ENCODE measurements at places on chromosomes 13 and 19.
A peak's percentile ranks its signal among the peaks of the same experiment; 100 is the strongest.

- no peak for DNase-seq
Measured at GRCh38 chr13:97124915-97125809, 97.0 kb upstream of the MBNL2 start.

DNA sequence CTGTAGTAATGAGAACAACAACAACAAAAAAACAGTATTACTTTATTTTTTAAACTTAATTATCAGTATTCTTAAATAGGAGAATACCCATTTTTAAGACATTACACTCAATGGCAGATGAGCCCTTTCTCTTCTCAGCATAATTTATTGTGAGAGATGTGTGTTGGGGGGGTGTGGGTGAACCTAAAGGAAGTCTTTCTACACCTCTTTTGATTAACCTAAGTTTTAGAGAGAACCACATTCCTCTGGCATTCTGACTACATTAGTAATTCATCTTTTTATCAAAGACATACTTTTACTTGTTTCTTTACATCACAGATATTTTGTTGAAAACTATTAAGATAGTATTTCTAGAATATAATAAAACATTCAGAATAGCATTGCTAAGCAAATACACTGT, 890.9 kb downstream of the PCDH9 start:
- DNase-seq, result no peak

DNA sequence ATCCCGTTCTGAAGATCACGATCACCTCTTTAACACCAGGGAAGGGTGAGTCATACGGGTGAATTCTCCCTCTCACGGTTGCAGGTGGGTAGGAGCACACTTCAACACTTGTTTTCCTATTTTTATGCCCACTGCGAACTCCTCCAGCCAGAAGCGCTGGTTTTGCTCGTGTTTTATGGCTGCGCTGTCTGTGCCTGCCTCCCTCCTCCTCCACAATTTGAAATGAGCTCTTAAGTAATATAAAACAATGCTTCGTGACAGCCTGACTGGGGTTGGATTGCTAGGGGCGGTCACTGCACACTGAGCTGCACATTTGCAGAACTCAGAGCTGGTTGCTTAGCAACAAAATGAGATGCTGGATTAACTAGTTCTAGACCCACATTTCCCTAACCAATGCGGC, 12.9 kb downstream of the CCDC70 start:
- no peak for DNase-seq

GRCh38 chr13:98974053-98974452, 3.8 kb downstream of the DOCK9 start:
- DNase-seq, result no peak

DNA sequence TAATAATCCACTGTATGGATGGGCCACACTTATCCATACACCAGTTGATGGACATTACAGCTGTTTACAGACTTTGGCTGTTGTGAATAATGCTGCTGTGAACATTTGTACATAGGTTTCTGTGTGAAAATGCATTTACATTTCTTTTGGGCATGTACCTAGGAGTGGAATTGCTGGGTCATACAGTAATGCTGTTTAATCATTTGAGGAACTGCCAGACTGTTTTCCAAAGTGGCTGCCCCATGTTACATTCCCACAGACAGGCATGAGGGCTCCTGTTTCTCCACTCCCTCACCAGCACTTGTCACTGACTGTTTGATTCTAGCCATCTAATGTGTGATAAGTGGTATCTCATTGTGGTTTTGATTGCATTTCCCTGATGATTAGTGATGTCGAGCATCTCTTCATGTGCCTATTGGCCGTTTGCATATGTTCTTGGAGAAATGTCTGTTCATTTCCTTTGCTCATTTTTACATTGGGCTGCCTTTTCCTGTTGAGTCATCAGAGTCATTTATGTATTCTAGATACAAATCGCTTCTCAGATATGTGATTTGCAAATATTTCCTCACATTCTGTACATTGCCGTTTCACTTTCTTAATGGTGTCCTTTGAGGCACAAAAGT, 12.8 kb downstream of the TMEM255B start:
- DNase-seq, result no peak

GRCh38 chr19:55370305-55370988, at the start of gene IL11:
IL11 (minus strand) TSS chr19:55370463; CDS start chr19:55370310, 153 bp downstream.
- DNase-seq, result no peak

- no peak for DNase-seq
Measured at GRCh38 chr13:110676595-110677587, 29.0 kb downstream of the CARS2 start.

GRCh38 chr19:20182222-20182785, 15.3 kb downstream of the ZNF486 start:
- no peak for DNase-seq

GRCh38 chr13:34004676-34005075, 186.7 kb downstream of the RFC3 start:
- no peak for DNase-seq

DNA sequence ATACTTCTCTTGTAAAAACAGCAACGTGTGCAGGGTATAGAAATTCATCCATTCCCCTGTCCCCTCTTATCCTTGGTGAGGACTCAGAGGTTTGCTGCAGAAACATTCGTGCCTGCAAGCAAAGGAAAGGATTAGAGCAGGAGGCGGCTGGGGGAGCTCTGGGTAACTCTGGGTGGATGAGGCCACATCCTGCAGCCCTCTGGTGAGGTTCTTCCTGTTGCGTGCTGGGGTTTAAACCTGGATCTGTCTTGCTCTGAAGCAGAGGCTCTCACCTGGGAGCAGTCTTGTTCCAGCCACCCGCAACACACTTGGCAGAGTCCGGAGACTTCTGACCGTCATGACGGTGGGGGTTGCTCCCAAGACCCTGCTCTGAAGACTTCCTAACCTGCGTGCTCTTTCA, 69.2 kb downstream of the ATP11A start:
- DNase-seq, result no peak

DNA sequence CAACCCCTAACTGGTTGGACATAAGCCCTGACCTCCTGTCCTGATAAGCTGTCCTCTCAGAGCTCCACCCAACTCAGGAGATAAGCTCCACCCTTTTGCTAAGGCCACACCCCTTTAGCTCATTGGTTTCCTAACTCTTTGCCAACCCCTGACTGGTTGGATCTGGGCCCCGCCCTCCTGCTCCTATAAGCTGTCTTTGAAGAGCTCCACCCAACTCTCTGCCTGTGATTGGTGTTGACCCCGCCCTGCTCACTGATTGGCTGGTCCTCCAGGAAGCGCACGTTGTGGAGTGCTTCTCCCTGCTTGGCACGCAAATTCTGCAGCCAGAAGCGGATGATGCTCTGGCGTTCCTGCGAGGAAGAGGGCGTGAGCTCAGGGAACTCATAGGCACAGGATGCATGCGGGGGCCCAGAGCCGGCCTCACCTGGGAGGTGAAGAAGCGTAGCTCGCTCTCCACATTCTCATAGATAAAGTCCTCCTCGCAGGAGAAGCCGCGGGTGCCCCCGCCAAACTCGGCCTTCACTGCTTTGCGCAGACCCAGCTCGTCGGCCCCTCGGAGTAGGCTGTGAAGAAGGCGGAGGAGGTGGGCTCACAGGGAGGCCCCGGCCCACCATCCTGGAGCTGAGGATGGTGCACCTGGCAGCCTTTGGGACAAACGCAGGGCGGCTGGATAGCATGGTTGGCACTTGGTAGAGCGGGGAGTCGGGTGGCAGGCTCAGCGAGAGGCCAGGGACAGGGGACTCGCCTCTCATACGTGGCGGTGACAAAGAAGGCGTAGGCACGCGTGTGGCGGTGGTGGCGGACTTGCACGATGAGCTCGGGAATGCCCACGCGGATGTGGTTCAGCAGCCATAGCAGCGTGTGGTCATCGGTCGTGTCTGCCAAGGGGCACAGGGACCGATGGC, 1.7 kb downstream of the ANO8 start:
- no peak for DNase-seq

DNA sequence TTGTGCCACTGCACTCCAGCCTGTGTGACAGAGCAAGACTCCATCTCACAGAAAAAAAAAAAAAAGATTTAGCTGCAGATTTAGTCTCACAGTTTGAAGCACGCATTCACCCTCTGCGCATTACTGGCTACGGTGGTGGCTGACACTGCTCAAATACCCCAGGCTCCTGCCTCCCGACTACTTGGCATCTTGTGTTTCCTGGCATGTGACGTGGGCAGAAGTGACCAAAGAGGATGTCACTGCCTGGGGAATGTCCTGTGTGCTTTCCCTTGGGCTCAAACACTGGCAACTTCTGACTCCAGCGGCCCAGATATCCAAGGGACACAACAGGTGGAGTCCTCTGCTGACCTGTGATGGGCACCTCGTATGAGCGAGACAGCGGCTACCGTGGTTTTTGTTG, 24.7 kb upstream of the EIF3G start:
- DNase-seq, result no peak

- DNase-seq, result no peak
Measured at GRCh38 chr19:6744381-6745301, 5.2 kb downstream of the TRIP10 start.

DNA sequence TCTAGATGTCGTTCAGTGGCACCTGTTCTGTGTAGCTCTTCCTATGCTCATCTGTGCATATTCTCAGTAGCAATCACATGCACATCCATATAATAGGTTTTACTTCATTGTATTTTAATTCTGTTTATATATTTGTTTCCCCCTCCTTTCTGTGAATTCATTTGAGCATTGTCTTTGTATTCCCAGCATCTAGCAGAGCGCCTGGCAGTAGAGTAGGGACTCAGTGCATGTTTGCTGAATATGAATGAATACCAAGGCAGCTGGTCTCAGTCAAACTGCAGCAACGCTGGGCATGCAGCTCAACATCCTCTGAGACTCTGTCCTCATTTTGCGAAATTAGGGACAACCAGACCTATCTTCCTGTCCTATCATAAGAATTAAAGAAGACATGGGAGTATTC, 330.1 kb downstream of the SPRY2 start:
- DNase-seq, result no peak

GRCh38 chr19:15584541-15585115, 30.4 kb upstream of the CYP4F8 start:
- DNase-seq, result peak; percentile 67

- no peak for DNase-seq
Measured at GRCh38 chr13:110301083-110301482, 5.9 kb downstream of the COL4A1 start.

GRCh38 chr13:111323950-111324651, 3.7 kb downstream of the TEX29 start:
- no peak for DNase-seq

DNA sequence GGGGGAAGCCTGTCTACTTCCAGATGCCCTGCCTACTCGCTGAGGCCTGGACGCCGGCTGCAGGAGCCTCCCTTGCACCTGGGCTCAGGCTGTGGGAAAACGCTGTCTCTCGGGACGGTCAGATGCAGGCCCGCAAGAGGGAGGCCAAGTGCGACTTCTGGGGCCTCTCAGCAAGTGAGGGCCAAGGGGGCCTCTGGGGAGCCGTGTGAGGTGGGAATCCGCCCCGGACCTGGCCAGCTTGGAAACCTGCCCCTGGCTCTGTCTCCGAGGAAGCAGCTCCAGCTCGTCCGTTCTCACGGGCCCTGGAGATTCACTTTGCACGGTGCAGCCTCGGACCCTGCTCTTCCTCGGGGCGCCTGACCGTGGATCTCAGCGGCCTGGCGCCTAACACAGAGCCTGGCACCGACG, 11.4 kb upstream of the CRTC1 start:
- no peak for DNase-seq

- DNase-seq, result no peak
Measured at GRCh38 chr19:36028313-36029041, 4.2 kb downstream of the CLIP3 start.

DNA sequence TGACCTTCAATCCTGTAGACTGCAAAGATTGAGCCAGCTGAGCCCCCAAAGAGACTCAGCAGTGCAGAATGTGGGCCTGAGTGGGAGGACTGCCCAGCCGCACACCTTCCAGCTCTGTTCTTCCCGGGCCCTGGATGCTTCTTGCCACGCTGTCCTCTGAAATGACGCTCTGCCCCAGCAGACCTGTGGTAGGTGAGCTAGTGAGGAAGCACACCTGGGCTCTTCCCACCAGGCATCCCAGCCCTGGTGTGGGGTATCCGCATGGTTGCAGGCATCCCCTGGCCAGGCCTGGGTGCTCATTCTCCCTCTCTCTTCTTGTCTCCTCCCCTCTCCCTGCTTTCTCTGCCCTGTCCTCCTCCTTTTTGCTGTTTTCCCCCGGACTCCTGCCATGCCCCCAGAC, 9.8 kb upstream of the MZF1 start:
- DNase-seq, result no peak

- DNase-seq, result no peak
Measured at GRCh38 chr13:21235174-21235573, 58.7 kb downstream of the MRPL57 start.

- no peak for DNase-seq
Measured at GRCh38 chr19:42366673-42367072, 23.4 kb downstream of the CNFN start.

DNA sequence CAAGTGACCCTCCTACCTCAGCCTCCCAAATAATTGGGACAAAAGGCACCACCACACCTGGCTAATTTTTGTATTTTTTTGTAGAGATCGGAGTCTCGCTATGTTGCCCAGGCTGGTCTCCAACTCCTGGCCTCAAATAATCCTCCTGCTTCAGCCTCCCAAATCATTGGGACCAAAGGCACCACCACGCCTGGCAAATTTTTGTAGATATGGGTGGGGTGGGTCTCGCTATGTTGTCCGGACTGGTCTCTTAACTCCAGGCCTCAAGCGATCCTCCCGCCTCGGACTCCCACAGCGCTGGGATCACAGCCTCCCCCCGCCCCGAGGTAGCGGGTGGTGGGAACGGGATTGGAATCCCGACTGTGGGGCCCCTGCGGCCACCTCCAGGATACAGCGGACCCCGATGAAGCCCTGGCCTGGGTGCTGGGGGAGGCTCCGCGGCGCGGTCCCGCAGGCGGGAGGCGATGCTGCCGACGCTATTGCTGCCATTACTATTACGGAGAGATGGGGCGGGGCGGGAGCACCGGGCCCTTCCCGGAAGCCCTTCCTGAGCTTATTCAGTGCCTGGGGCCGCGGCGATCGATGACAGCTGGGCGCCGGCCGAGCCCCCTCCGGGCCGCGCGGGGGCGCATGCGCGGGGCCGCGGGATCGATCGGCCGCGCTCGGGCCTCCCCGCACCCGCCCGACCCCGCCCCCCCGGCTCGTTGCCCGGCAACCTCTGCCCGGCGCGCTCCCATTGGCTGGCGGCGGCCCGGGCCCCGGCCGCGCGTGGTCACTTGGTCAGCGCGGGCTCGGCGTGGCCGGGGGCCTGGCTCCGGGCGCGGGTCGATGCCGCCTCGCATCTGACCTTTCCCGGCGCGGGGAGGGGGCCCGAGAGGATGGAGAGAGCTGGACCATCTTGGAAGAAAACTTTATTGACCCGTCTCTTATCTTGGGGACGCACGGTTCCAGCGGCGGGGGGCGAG, 27.9 kb upstream of the ONECUT3 start:
- DNase-seq, result no peak

DNA sequence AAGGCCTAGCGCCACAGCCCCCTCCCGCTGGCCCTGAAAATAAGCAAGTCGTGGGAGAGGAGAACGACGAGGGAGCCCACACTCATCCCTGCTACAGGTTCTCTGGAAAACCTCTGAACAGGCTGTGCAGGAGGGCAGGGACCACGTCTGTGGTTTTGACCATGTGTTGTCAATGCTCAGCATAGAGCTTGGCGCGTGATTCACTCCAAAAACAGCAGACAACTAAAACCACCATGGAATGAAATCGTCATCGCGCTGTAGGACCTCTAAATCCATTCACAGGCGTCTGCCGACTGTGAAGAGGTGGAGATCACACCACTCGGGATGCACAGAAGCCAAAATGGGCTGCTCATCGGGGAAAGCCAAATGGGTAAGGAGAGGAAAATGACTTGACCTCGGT, 121.3 kb downstream of the COL4A1 start:
- no peak for DNase-seq

GRCh38 chr13:98981369-98982080, 3.7 kb upstream of the DOCK9 start:
- DNase-seq, result no peak
